Esophagus muscularis mucosa (tissue), 4 donors: ENCODE measurements at places on chromosomes 12 and 14. TPM values are rescaled to one million over a fixed set of nuclear protein-coding genes. Genes with fewer than 3 reads are reported as not detected.

The ACTN1 gene
- 1,245 TPM for total RNA-seq

GRCh38 chr14:33700052-33700451, 250.8 kb downstream of the EGLN3 start:
- DNase-seq, result no peak

DNA sequence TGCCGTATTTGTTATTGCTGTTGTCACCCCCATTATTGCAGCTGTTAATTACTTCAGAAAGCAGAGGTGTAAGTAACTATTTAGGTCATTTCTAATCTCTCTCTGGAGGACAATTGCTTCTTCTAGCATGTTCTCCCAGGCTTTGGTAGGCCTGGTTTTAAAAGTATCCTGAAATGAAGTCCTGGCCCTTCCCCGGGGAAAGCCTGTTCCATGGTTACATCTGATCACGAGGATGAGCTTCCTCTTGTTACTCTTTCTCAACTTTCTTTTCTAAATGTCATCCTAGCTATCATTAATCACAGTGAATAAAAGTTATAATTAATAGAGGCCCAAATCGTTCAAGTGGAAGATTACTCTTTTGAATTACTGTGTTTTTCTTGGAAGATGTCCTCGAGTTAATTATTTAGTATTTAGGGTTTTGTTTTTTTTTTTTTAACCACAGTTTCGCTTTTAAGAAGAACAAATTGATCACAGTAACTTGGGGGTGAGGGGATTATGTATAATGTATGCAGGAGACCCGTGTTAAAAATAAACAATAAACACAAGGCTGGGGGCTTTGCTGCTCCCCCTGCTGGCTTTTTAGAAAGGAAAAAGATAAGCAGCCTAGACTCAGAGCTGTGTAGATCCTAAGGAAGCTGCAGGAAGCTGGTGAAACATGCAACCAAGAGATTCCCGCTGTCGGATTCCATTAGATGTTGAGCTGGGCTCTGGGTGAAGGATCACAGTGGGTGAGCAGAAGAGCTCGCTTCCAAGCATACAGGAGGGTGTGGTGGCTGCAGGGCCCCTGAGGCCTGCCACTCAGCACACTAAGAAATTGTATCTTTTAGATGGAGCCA, 420.1 kb downstream of the FUT8 start:
- no peak for DNase-seq

DNA sequence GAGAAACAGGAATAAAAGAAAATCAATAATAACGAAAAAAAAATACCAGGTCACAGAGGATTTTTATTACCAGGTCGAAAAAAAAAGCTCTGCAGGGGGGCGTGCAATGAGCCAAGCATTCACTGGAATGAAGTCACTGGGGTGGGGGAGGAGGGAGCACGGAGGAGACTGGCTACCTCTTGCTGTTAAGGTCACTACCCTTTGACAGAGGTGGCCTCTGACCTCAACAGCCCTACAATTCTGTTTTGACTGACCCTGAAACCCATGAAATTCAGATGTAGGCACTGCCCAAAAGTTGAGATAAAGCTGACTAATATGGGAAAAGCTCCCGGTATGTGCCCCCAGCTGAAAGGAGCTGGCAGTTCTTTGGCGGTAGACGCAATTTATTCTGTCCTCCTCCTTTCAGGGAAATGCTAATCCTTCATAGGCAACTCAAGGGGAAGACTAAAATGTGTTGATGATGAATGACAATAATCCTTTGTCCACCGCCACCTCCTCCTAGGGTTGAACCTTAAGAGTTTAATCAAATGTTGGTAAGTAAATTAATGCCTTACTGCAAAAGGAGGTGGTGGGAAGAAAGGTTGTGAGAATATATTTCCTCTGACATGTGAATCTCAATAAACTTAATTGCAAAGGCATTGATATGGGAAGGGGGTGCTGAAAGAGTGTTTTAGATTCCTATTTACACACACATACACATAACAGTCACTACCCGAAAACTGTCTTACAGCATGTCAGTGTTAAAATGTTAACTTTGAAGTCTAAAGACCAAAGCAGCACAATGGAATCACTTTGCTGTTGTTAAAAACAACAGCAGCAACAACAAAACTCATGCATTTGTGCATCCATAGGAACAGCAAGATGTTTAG, 6.3 kb upstream of the RIC8B start:
- no peak for DNase-seq

The TSPAN19 gene
- total RNA-seq, result not detected

- no peak for DNase-seq
These were observed 102.8 kb upstream of the NUDT4 start for GRCh38 chr12:93274937-93275336.

The MYH6 gene
- total RNA-seq, result under 0.01 TPM

DNA sequence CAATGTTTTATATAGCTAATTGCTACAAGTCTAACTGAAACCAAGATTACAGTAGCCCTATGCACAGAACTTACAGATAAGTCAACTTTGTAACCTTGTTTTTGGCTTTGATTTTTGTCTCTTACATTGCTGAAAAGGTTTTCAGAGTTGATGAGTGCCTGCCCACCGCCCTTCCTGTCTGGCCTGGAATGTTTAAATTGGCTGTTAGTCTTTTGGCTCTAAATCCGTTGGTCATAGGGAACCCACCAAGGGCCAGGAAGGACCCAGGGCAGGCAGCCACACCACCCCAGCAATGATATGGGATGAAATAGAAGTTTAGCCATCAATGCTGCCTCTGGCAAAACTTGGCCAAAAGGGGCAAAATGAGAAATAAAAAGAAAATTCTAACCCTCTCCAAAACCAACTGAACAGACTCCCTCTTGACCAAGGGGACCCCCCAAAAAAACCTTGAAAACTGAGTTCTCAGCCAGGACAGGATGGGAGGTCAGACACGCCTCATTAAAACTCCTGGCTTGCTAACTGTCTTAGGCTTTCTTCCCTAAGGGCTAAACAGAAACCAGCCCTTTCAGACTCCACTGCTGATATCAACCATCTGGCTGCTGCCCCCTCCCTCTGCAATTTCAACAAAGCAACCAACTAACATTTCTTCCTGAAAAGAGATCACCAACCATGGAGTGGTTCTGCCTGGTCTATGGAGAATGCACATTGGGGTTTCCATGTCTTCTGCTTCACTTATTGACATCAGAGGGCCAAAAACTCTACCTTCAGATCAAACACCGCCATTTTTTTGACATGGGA, 242.1 kb upstream of the NOS1 start:
- no peak for DNase-seq

DNA sequence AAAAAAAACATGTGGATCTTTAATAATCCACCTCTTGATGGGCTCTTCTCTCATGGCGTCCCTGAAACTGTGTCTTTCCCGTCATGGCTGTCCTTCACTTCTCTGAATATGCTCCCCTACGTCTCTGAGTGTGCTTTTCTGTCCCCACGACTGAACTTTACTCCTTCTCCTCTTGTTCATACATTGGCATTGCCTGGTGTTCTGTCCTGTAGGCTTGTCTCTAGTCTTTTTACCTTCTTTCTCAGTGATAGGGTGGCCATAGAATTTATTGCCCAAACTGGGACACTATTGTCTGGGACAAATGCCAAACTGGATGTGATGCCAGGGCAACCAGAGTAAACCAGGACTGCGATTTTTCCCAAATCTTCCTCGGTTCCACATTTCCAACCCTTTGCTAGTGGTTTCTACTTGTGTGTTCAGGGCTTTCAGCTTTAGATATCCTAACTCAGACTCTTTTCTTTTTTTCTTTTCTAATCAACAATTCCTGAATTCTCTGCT, 202.2 kb downstream of the ATP23 start:
- DNase-seq, result no peak

- DNase-seq, result no peak
These were observed 53.1 kb downstream of the TSPAN11 start for GRCh38 chr12:30979371-30980259.

DNA sequence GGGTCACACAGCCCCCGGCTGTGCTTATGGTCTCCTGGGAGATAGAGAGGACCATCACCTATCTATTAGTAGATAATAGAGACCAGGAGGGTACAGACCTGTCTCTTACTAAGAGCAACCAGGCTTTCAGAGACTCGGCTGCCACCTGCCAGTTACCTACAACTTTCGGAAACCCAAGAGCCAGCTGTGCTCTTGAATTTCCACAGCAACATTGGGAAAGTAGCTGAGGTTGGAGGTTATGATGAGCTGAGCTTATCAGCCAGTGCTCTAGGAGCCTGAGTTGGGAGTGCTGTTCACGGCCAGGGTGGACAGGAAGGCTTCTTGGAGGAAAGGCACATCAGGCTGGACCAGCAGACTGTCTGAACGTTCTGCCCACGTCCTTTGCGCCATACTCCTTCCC, 67.6 kb downstream of the RIN3 start:
- no peak for DNase-seq

The KRT3 gene
- total RNA-seq, result not detected

The ESR2 gene
- total RNA-seq, result 0.29 TPM

The TTLL5 gene
- total RNA-seq, result 19.5 TPM

GRCh38 chr12:120640861-120641833, 721 bp downstream of the CABP1 start:
- no peak for DNase-seq

DNA sequence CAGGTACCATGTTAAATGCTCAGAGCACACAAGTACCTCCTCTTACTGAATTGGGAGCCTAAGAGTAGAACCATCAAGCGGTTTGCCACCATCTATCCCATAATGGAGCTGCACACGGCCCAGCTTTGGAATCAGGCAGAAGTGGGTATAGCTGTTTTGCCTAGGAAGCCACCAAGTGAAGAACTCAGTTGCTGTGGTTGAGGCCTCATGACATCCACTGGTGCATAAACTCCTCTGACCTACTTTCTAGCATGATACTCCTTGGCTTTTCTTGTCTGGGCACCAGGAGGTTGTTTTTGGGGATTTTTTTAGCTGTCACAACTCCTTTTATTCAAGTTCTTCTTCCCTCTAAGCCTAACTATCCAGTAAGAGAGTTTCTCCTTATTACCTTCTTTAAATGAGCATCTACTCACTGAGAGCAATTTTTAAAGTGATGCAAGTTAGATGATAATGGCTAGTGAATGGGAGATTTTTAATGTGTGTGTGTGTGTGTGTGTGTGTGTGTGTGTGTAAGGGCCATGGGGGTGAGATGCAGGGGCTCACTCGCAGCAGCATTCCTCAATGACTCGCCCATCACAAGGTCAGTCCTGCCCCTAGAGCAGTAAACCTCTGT, 20.9 kb upstream of the KRAS start:
- no peak for DNase-seq

DNA sequence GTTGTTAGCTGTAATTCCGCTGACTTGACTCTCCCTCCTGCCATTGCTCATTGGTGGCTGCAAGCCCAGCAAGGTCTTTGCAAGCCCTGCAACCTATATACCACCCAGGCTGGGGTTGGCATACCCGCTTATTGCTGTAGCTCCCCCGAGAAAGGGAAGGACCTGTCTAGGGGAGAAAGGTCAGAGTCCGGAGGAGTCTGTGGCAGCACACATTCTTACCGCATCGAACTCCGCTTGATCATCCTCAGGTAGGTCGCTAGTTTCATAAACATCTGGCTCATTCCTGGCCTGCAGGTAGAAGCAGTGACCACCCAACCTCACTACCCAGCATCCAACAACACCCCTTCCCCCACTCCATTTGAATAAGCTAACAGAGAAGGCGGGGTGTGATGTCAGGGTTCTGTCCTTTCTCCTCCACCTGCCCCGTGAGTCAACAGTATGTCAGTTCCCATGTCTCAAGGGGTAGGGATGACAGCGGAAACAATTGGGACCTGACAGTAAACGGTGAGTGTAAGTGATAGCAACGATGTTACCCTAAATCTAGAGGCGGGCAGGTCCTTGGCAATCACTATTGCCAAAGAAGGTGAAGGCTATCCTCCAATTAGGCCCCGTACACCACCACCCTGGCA, 1.1 kb downstream of the DCTN2 start:
- no peak for DNase-seq

DNA sequence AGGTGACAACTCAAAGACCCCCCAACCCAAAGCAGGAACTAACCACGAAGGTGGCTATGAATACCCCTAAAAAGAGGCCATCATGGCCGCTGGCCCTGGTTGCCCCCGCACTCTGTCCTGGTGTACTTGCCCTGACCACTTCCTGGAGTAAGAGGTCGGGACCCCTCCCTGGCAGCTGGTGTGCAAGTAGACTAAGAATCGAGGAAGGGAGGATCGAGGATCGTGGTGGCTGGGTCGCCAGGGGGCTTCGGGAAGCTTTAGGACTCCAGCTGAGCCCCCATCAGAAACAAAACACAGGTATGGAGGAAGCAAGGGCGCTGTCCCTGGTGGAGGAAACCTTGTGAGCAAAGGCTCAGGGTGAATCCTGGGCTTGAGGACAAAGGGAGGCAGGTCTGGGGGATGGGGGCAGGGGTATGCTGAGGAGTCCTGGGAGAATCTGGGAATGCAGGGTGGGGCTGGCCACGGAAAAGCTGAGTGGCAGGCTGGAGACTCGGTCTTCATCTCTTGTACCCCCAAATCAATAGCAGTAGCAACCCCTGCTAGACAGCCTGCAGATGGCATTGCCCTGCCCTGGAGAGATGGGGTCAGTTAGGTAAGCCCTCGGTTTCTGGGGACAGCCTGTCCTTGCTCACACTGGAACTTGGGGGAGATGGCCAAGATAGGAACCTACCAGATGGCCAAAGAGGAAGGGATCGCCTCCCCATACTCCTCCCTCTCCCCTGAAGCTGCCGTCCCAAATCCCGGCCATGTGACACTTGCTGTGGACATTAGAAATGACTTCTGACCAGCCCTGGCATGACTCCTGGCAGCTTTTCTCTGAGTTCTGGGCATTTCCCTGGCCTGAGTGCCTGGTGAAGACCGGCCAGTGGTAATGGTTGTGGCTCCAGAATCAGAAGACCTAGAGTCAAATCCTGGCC, 45.3 kb upstream of the ESRRB start:
- DNase-seq, result no peak

The ANKRD33 gene
- not detected for total RNA-seq

GRCh38 chr12:14833952-14834351, 9.4 kb downstream of the ART4 start:
- no peak for DNase-seq

The WIF1 gene
- not detected for total RNA-seq

GRCh38 chr14:96793547-96793946, 3.6 kb upstream of the VRK1 start:
- no peak for DNase-seq

DNA sequence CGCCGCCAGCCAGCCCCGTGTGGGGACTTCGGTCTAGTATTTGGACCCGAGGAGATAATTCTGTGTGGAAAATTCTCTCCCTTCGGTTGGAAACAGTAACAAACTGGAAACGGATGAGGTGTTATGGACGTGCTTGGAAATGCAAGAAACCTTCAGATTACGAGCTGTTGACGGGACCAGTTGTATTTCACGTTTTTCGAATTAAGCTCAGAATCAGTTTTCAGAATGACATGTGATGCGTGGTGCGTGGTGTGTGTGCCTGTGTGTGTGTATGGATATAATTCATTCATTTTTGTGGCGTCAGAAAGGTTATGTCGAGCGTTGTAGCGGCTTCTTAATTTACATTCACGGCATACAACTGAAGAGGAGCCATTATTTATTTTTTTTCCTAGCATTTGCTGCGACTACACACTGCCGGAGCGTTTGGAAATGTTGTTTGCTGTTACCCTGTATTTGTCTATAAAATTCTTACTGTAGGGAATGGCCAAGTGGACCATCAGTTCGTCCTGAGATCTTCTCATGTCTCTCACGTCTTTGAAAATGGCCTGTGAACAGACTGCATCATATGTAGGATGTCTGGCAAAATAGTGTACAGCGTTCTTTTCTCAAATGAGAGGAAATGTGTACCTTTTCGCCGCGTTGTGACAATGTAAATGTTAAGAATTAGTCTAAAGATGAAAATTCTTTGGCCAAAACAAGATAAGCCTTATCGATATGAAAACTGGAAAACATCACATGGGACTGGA, 1.3 kb downstream of the TRAF3 start:
- DNase-seq, result no peak

The FITM1 gene
- total RNA-seq, result 0.52 TPM

GRCh38 chr12:113087193-113087592, 30.7 kb downstream of the DTX1 start:
- DNase-seq, result no peak

- DNase-seq, result no peak
These were observed 16.8 kb downstream of the FOXN4 start for GRCh38 chr12:109292342-109292711.
